T-cell (primary cell): ENCODE measurements at places on chromosomes 1 and 21.

- DNase-seq, result no peak
Measured at GRCh38 chr21:39542736-39543135, 70.0 kb upstream of the B3GALT5 start.

DNA sequence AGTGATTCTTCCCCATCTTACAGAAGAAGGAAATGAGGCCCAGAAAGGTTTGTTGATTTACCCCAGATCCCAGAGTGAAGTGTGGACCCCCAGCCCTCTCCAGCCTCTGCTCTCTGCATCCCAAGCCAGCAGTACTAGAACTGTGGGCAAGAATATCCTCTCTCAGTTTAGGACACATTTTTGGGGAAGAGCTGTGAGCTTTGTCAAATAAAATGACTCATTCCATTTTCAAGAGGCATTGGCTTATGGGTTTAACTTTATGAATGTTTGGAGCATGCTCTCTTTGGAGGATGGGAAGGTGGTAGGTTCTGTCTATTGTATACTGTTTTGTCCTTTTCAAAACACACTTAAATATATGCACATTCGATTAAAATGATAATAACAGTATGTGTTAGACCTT is 70.6 kb upstream of the CNTN2 start:
- DNase-seq, result no peak

DNA sequence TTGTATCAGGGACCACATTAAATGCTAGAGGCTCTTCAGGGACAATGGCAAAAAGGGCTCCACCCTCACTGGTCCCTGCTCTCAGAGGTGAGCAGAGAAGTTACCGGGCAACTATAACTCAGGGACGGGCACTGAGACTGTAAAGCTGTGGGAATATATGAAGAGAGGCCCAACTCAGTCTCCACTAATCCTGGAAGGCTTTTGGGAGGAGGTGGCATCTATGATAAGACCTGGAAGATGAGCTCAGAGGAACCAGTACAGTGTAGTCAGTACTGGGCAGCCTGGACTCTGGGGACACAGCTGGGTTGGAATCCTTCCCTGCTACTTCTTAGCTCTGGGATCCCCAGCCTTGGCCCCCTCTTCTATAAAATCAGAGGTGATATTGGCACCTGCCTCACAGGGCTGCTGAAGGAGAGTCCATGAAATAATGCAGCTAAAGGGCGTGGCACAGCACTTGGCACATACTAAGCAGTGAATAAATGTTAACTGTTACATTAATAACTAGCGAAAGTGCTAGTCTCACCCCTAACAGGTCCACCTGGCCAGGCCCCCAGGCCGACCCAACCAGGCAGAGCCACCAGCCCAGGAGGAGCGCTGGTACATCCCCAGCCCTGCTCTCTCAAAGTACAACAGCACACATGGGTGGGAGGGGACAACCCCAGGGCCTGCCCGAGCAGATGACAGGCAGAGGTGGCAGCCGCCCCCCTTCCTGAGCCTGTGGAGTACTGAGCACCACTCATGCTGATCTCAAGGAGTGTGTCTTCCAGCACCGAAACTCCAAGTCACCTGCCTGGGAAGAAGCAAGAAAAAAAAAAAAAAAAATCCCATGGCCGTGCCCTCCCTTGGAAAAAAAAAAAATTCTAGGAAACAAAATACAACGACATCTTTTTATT is 62.7 kb downstream of the CASZ1 start:
- DNase-seq, result no peak

GRCh38 chr21:35284199-35284598 is 235.1 kb upstream of the RUNX1 start:
- DNase-seq, result no peak

GRCh38 chr1:46315669-46316403 is 12.3 kb downstream of the UQCRH start:
- DNase-seq, result no peak

GRCh38 chr1:244341455-244342450 is 110.0 kb downstream of the ADSS2 start:
- DNase-seq, result no peak

DNA sequence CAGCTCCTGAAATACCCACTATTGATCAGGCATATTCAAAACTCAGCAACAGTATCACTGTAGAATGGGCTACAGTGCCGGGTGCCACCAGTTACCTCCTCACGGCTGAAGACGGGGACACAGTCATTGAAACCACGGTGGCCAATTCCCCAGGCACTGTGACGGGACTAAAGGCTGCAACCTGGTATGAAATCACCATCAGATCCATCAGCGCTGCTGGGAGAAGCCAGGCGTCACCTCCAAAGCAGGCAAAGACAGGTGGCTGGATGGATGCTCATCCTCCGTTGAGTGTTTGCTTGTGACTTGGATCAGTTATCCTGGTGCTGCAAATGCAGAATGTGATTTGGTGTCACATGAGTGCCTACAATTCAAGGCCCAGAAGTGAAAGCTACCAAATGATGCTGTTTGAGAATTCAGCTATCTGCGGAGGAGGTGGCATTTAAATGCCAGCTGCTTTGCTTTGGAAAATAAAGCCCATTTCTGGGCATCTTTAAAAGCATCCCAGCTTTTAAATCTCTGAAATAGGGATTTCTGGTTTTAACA is 5.1 kb downstream of the FNDC7 start:
- no peak for DNase-seq

GRCh38 chr1:149931212-149931790 is 3.7 kb upstream of the SF3B4 start:
- no peak for DNase-seq

DNA sequence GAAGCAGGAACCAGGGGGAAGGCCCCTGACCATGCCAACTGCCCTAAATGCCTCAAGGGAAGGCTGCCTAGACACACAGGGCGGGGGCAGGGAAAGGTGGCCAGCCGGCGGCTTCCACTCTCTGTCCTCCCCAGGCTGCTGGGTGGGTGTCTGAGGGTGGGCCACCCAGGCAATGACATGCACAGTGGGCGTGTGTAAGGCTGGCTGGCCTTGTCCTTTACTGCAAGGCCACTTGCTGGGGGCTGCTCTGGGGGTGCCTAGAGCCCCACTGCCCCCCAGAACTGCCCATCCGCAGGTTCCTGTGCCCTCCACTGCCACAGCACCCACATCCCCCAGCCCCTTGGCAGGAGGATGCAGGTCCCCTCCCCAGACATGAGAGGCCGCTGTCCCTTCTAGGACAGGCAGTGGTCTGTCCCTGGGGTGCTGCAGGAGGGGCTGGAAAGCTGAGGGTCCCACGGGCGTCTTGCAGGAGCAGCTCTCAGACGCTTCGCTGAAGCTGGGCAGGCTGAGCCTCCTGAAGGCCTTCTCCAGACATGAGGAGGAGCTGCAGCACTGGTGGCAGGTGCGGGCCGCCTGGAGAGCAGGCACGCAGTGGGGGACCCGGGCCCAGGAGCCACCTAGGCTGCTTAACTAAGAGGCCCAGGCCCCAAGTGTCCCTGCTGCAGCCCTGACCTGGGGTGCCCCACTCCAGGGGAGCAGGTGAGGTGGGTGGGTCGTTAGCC is 10.1 kb downstream of the CCDC27 start:
- DNase-seq, result no peak

DNA sequence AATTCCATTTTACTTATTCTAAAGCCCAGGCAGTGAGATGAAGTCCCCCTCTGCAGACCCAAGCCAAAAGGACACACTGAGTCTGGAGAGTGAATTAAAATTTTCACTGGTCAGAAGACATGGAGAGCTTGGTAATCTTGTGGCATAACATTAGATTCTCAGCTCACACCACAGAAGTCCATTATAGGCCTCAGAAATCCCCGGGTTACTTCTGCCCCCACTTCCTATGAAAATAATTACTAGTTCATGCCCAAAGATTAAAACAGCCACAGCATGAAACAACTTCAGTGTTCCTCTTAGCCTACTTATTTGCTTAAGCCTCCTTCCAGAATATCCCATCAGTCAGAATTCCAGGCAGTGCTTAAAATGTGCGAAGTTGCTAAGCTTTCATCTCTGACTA is 123.3 kb downstream of the ZC3H11B start:
- DNase-seq, result no peak

DNA sequence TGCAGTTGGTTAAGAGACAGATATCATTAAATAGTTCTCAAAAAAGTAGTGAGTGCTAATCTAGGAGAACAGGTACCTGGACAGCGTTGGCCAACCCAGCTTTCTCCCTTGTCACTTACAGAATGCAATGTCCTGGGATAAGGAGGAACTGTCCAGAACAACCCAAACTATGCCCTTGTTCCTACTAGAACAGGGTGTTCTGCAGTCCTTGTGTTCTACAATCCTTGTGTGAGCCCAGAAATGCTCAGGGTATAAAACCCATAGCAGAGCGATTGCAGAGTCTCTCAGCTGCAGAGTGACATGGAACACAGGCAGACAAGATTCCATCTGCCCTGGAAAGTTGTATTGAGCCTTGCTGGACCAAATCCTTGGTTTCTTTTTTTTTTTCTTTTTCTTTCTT is 83.5 kb upstream of the VANGL1 start:
- no peak for DNase-seq

GRCh38 chr1:165768513-165769394 is at the start of gene TMCO1:
TSS of gene TMCO1 (minus strand) at chr1:165768868. CDS start at chr1:165768751, 117 bp downstream.
- DNase-seq, result peak; percentile 97

DNA sequence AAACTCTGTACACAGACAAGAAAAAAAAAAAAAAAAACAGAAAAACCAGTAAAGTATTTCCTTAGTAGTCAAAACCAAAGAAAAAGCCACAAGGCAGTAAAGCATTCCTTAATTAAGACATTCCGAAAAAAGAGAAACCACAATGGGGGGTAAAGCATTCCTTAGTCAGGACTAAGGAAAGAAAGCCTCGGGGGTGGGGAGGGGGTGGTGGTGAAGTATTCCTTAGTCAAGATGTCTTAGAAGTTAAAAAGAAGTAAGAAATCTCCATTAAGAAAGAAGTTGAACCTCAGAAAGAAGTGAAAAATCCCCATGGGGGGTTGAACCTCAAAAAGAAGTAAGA is 28.2 kb upstream of the FMO1 start:
- no peak for DNase-seq

GRCh38 chr1:43671626-43672330 is 21.8 kb downstream of the KDM4A start:
- no peak for DNase-seq

DNA sequence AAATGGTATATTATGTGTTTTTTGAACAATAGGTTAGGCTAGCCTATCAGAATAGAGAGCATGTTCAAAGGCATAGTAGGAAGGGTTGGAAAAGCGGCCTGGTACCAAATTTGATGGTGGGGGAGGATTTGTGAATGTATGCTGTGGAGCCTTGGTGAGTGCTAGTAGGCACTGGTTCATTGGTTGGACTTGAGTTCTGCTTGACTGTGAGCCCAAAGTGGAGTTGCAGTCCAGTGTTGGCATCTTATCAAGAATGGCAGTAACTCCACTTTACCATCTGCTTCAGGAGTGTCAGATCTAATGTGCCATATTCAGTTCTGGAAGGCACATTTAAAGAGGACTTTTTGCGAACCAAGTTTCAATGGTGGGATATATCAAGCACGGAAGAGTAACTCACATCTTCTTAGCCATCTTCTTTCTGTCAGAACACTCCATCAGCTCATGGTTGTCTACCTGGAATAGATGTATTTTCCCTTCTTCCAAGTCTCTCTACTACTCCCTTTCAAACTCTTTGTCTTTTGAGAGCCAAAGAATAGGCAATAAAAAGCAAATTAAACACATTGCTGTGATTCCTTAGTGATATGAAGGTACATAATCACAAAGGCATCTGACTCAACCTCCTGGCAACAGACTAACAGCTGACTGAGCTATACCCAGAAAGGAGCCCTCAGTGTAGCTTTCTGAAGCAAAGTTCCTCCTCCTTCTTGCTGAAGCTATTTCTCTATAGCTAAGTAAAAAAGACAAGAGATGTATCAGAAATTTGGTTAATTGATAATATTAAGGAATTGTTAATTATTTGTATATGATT is 21.7 kb downstream of the LRRC8B start:
- no peak for DNase-seq

- no peak for DNase-seq
Measured at GRCh38 chr1:73674945-73675561, 522.9 kb downstream of the LRRIQ3 start.

DNA sequence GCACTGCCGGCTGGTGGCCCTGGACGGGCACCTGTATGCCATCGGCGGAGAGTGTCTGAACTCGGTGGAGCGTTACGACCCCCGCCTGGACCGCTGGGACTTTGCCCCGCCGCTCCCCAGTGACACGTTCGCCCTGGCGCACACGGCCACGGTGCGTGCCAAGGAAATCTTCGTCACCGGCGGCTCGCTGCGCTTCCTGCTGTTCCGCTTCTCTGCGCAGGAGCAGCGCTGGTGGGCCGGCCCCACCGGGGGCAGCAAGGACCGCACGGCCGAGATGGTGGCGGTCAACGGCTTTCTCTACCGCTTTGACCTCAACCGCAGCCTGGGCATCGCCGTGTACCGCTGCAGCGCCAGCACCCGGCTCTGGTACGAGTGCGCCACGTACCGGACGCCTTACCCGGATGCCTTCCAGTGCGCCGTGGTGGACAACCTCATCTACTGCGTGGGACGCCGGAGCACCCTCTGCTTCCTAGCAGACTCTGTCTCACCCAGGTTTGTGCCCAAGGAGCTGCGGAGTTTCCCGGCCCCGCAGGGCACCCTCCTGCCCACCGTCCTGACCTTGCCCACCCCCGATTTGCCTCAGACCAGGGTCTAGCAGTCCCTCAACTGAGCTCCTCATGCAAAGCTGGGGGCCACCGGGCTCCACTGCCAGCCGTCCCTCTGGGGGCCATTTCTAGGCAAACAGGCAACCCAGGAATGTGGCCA is 2.1 kb downstream of the KLHDC7A start:
- no peak for DNase-seq

DNA sequence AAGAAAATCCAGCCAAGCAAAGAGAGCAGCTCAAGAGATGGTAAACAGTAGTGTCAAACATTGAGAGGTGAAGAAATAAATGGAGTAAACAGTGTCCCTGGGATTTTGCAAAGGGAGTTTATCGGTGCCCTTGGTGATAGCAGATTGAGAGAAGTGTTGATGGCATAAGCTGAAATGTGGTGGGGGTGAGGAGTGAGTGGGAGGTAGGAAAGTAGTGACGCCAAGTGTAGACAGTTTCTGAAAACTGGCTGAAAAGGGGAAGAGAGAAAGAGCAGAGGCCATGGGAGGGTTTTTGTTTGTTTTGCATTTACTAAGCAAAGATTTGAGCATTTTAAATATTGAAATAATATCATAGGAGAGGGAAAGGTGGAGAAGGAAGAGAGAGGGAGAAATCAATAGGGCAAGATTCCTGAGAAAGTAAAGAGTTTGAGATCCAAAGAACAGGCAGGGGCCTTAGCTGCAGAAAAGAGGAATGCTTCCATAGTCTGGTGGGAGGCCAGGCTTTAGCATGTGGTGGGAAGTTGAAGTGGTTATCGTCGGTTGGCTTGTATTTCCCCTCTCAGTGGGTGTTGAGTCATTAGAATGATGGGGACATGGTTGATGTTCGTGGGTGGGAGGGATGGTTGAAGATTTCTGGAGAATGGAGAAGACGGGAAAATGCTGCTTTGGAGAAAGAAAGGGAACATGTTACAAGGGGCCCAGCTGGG is 26.8 kb upstream of the RASAL2 start:
- DNase-seq, result no peak
